Kidney glomerular epithelial cell (primary cell): ENCODE measurements at places on chromosomes 3 and 15.
A peak's percentile ranks its signal among the peaks of the same experiment; 100 is the strongest.

GRCh38 chr3:198079771-198080520 lies 119.9 kb downstream of the LMLN start:
- DNase-seq = no peak

DNA sequence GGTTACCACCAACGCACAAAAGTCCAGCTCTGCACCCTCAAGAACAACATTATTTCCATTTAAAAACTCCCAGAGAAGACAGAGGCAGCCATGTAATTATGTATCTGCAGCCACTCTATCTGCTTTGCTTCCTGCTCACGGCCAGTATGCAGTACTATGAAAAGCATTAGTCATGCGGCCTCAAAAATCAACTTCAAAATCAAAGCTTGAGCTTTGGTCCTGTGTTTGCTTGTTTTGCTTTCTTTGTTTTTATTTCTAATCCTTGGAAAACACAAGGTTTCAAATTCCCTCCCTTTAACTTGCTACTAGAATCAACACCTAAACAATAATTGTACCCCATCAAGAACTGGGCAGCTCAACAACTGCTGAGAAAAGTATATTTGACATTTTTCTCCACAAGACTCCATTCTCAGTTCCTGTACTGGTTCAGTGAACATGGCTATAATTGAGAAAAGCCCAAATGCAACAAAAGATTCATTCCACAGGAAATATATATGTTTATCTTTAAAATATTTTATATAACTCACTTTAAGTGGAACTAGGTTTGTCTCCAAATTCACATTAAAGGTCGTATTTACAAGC lies 37.6 kb downstream of the GBE1 start:
- DNase-seq = peak; percentile 34

DNA sequence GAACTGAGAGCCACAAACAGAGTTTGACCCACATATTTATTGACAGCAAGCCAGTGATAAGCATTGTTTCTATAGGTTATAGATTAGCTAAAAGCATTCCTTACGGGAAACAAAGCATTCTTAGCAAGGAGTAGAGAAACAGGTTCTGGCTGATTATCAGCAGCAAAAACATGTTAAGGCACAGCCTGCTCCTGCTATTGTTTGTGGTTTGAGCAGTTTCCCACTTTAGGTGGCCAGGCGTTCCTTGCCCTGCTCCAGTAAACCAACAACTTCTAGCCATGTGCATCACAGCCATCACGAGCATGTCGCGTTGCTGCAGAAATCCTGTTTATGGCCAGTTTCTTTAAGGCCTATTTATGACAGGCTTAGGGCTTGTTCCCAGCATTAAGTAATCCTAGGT lies 44.7 kb upstream of the C2CD4B start:
- DNase-seq = no peak

- no peak for DNase-seq
Measured at GRCh38 chr3:149806171-149806778, 6.7 kb upstream of the RNF13 start.

GRCh38 chr3:159782724-159783421 lies 205.8 kb upstream of the IL12A start:
- DNase-seq = no peak

DNA sequence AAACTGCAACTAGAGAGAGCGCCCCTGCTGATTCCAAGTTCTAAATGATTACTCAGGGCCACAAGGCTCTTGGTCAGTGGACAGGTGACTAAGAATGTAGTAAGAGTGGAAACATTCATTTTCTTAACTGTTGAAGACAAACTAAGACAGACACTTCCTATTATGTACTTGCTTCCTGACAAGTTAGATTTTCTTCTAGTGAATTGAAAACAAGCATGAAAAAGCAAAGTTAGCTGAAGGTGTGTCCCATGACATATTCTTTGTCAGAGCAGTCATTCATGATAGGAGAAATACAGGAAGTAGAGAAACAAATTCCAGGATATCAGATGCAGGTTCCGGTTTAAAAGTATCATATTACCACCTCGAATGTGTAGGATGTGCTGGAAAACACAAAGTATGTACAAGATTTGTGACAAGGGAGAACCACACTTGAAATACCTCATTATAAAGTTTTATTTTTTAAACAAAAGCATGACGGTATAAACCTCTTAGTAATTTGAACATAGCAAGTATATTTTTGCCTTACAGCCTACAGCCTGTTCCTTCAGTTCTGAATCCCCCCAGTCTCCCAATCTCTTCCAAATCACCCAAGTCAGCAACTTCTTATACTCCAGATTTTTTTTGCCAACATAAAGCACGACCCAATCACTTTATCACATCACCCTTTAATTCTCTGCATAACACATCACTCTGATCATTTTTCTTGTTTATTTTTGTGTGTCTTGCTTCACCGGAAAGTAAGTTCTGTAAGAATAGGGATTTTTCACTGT lies 6.2 kb downstream of the TSPAN3 start:
- DNase-seq = peak; percentile 81

- no peak for DNase-seq
Measured at GRCh38 chr3:153173758-153174516, 11.9 kb downstream of the RAP2B start.

GRCh38 chr3:25775936-25776335 lies 7.3 kb downstream of the NGLY1 start:
- no peak for DNase-seq

DNA sequence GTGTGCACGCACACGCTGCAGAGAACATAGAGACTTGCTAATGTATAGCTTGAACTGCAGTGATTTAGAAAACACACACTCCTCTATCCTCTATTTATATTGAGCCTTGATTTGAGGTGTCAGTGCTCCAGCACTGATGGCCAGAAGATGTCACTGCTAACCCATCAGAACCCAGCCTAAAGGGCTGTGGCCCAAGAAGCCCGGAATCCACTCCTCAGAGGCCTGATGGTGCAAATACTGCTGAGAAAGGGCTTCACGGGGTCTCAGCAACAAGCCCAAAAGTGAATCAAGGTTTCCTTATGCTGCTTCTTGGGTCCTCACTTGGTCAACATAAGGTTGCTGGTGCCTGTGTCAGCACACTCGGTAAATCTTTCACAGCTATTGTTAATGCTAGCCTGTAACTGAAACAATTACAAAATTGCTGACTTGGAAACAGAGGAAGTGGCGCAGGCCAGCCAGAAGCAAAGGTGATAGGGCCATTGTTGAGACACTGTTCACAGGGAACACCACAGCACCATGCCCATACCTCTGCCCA lies 60.3 kb downstream of the HEG1 start:
- DNase-seq = peak; percentile 54

GRCh38 chr15:31353931-31354330 lies 27.3 kb downstream of the KLF13 start:
- no peak for DNase-seq

GRCh38 chr3:150738688-150739087 lies 24.3 kb downstream of the SIAH2 start:
- DNase-seq = peak; percentile 22

DNA sequence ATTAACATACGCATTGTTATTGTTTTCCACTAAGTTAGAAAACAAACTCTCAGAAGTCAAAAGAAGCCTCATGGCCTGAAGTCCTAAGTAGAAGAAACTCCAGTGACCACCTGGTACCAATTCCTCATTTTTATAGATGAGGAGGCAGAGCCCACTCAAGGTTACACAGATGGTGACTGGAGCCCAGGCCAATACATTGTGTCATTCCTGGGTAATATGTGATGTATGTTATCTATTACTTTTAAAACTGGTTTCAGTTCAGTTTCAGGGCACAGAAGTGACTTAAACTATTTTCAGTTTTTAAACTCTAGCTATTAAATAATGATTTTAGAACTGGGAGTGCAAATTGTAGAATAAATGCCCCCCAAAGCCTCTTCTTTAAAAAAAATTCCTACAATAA lies 66.7 kb upstream of the STXBP5L start:
- no peak for DNase-seq

DNA sequence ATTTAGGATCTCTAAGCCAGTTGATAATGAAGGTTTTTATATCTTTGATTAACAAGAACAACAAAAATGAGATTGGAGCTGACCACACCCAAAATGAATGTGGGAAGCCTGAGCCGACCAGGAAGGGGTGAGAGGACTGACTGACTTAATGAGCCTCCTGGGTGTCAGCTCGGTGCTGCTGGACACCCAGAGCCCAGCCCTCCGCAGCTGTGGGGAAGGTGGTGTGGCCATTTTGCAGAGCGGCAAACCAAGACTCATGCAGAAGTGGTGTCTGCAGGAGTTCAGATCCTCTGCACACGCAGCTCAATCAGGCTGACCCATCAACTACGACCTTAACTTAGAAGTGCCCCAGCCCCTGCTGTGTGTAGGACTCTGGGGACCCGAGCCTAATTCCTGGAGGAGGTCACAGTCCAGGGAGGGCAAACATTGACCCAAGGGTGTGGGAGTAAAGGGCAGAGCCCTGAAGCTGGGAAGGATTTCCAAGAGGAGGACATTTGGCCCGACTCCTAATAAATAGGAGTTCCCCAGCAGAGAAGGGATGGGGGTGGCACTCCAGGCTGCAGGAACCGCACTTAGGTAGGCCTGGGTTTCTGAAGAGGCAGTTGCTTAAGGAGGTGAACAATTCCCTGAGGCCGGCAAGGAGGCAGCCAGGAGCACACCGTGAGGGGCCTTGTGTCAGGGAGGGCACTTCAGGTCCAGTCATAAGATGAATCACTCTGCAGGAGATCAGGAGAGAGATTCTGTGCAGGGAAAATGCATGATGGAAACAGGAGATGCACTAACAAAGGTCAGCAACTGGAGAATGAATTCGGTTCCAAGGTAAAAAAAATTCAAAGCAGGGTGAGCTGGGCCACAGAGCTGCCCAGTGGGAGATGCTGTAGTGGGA lies 197.1 kb upstream of the TPM1 start:
- peak; percentile 88 for DNase-seq

GRCh38 chr3:151856118-151856517 lies 17.3 kb upstream of the SUCNR1 start:
- no peak for DNase-seq

DNA sequence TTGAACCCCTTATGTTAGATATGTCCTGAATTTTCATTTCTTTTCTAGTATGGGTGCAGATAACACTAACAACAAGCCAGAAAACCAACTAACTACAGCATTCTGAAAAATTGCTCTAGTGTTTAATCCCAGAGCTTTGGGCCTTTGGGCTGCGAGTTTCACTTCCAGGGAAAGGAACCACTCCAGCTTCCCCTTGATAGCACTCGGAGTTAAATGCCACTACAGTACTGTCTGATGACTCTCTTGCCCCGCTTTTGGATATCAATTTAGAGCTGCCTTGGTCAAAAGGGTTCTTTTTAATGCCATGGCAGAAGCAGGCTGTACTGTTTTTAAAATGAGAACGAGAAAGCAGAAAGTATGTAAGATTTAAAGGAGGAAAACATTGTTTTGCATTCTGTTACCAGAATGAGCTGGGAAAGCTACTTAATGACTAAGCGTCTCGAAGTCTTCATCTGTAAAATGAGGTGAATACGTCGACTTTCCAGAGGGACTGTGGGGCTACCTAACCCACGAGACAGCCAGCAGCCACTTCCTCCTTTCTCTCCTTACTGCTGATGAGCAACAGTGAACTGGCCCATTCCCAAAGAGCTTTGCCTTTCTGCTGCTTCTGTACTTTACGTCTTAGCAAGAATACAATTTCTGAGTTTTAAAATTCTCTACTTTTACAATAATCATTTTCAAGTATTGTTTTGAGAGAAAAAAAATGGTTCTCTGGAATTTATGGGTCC lies 299.3 kb upstream of the LYSMD4 start:
- DNase-seq = no peak

DNA sequence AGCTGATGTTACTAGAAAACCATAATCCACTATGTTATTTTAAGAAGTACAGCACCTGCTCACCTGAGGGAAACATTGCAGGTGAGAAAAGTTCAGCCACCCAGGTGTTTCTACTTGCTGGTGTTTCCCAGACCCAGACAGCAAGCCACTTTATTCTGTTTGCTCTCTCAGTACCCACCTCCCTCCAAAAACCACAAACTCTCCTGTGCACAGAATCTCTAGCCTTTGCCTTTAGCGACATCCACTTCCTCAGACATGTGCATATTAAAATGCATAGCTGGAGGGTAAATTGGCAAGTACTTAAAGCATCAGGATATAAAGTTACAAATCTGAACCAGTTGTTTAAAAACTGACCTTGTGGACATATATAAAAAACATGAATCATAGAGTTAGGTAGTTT lies 36.7 kb downstream of the VGLL3 start:
- DNase-seq = no peak

DNA sequence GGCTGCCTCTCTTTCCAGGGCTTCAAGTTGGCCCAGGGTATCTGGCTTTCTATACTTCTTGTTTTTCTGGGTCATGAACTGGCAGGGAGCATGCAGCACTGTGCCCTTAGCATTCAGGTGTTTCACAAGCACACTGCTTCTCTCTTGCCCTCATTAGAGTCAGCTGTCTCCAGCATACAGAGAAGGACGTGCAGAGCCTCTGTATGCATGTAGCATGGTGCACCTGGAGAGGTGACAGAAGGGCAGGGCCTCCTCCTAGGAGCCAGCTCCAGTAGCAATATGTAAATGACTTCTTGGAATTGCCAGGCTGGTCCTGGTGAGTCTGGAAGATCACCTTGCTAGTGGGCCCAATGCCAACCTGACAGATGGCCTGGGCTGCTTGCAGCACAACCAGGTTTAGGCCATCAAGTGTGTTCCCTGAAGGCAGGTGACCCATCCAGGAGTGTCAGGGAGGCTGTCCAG lies 44.8 kb upstream of the ATP2C1 start:
- no peak for DNase-seq

DNA sequence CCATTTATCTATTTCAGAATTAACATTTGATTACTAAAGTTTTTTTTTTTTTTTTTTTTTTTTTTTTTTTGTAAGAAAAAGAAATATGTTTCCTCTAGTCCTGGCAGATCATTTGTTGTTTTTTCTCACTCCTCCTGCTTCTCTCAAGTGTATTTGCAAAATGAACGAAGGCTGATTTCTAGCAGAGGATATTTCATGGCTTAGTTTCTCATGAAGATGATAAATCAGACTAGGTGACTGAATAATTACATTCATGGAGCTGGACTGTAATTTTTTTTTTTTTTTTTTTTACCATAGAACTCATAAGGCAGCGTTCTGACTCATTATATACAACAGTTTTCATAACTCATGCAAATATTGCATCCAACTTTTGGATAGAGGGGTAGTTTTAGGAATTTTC lies 332.5 kb upstream of the SEMA6D start:
- no peak for DNase-seq
